Fibroblast of skin of back (primary cell): ENCODE measurements at places on chromosomes 4 and X.

GRCh38 chr4:6362243-6362885 is 92.7 kb downstream of the WFS1 start:
- no peak for DNase-seq

DNA sequence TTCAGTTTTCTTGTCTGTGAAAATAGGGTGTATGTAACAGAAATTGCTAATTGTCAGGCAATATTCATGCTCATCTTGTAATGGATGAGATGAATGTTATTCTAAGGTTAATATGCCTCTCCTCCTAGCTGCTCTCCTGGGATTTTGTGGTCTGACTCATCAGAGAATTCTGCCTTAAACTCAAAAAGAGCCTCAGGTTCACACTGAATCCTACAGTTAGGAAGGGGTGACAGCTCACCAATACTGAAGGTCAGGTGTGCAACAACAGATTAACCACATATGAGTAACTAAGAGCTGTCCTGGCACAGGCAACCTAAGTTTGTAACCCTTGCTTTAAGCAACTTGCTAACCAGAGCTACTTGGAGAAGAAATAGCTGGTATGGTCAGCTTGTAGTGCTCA is 197.7 kb downstream of the SPATA18 start:
- peak; percentile 65 for DNase-seq

GRCh38 chrX:79138658-79139241 is 5.7 kb upstream of the GPR174 start:
- no peak for DNase-seq

DNA sequence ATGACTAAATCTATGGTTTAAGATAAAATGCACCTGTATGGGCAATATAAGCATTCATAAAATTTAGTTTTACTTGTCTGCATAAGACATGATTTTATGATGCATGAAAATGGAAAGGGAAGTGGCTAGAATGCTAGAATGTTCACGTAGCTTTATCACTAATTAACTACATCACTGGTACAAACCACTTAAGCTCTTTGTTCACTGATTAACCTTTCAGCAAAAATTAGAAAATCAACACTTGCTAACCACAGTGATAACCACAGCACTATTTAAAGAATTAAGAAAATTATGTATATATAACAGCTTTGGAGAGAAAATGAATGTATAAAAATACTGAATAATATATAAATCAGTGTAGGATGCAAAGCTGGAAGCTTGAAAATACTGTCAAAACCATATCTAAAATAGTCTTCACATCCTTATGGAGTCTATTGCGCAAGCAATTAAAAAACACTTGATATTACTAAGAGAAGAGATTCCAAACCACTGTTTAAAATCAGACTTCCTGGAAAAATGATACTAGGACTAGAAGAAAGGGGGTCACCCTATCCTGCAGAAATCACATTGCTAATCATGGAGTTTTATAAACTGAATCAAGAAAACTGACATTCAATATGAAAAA is 51.9 kb downstream of the EFHC2 start:
- DNase-seq: no peak

GRCh38 chr4:145351922-145352321 is 129.7 kb upstream of the SMAD1 start:
- no peak for DNase-seq

GRCh38 chr4:119982756-119983155 is 83.9 kb downstream of the MAD2L1 start:
- DNase-seq: no peak

- no peak for DNase-seq
Observed at GRCh38 chr4:150063128-150063527, 15.1 kb upstream of the DCLK2 start.

- no peak for DNase-seq
Observed at GRCh38 chrX:64338296-64338695, 57.0 kb downstream of the MTMR8 start.

GRCh38 chr4:56668267-56668666 is 12.8 kb downstream of the HOPX start:
- DNase-seq: no peak

GRCh38 chr4:105894660-105895582 is at the start of gene NPNT:
Gene NPNT (plus strand): TSS chr4:105895471. CDS start chr4:105895653, 182 bp downstream.
- DNase-seq: no peak

DNA sequence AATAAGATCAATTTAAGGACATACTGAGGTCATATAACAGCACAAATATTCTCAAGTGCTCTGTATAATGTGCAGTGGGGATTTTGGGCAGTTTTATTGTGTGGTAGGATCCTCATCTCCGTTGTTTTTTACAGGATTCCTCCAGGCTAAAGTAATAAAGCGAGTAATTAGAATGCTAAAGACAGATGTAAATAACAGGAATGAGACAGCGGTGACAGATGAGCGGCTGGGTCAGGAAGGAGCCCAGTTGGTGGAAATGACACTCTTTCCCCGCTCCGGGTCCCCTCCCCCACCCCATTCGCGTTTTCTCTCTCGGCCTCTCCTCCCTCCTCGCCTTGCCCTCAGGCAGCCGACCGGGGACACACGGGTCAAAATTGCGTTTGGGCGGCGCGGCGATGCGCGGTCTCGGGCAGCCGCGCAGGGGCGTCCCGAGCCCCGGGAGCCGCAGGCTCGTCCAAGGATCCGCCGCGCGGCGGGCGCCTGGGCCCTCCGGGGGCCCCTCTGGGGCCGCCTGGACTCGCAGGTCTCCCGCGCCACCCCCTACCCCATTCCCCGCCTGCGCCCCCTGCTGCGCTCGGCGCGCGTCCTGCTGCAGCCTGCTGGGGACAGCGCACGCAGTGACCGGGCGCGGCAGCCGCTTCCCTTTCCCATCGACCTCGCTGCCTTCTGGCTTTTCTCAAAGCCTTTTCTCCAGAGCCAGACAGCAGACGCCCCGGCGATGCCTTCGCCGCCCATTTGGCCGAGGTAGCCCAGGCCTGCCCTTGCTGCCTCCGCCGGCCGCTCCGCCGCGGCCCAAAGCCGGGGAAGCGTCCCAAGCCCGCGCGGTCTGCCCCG is 16.2 kb downstream of the POU4F2 start:
- DNase-seq: peak; percentile 21

DNA sequence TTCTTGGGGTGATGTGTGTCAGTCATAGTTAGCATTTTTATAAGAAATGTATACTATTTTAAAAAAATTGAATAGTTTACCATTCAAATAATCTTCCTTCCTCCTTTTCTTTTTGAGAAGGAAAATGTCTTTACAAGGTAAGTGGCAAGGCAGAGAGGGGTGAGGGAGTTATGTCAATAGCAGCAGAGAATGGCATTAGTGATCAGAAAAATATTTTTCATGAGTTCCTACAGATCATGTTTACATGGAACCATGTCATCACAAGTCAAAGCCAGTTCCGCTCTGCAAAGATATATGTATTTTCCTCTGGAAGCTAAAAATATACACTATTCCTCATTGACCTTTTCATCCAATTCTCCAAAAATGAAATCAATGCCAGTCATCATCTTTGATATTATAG is 67.3 kb downstream of the PTPN13 start:
- DNase-seq: no peak

DNA sequence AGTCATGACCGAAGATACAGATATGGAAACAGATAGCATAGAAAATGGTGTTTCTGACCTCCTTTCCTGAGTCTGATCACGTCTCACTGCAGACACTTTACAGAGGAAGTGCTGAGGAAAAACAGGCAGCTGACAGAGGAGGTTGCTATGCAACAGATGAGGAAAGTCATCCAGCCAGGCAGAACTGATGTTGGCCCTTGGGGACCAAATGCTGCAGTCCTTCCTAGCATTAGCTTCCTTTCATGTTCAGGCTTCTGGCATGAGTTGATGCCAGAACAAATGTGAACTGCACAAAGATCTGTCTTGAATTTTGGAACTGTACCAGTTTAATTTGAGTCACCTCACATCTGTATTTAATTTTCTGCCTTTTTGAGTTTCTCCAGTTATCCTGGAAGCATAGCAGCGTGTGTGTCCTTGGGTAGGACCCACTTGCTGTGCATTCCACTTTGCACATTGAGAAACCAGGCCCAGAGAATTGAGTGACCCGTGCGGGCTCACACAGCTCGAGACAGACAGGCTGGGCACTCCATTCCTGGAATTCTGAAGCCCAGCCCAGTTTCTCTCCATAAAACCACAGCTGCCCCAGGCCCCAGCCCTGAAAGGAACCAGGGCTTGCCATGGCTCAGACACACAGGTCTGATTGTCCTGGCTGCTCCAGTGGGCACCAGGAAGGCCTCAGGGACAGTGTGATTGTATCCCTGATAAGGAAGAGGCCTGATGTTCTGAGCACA is 1.4 kb upstream of the MAGED1 start:
- DNase-seq: peak; percentile 84

GRCh38 chrX:142828129-142828528 is 197.6 kb upstream of the SPANXN4 start:
- no peak for DNase-seq

GRCh38 chr4:751676-752075 is 46.0 kb downstream of the PCGF3 start:
- DNase-seq: no peak

- no peak for DNase-seq
Observed at GRCh38 chrX:71815121-71815905, 52.2 kb downstream of the CXorf49B start.

DNA sequence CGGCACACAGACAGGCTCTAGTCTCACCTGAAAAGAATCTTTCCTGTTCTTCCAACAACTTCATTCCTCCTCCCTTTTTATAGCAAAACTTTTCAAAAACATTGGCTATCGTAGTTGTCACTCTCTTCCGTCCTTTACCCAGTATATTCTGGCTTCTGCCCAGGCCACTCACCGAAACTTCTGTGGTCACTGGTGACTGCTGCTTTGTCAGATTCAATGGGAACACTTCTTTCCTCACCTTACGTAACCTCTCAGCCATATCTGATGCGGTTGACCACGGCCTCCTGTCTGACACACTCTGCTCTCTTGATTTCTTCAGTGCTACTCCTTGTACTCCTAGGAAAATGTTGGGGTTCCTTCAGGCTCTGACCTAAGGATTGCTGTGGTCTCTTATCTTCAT is 9.2 kb upstream of the RNF150 start:
- no peak for DNase-seq

GRCh38 chrX:44550563-44550962 is 7.9 kb upstream of the FUNDC1 start:
- DNase-seq: no peak

DNA sequence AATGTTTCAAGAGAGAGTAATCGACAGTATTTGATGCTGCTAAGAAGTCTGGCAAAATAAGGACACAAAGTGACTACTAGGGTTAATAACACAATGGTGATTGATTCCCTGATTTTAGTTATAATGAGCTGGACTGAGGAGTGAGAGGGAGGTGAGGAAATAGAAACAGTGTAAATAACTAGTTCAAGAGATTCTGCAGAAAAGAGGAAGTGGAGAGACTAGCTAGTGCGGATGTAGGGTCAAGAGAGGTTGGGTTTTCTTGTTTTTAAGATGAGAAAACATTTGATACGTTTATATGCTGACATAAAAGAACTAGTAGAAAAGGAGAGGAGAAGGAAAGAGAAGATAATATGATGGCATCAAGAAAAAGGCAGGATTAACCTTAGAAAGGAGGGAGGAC is 12.2 kb upstream of the TRPC5 start:
- DNase-seq: no peak

DNA sequence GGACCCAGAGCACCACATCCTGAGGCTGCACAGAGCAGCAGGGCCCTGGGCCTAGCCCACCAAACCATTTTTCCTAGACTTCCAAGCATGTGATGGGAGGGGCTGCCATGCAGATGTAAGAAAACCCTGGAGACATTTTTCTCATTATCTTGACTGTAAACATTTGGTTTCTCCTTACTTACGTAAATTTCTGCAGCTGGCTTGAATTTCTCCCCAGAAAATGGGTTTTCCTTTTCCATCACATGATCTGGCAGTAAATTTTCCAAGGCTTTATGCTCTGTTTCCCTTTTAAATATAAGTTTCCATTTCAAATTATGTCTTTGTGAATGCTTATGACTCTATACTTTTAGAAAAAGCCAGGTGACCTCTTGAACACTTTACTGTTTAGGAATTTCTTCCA is 945.9 kb upstream of the NDST4 start:
- no peak for DNase-seq

- DNase-seq: no peak
Observed at GRCh38 chr4:118155516-118155915, 121.2 kb downstream of the NDST3 start.

DNA sequence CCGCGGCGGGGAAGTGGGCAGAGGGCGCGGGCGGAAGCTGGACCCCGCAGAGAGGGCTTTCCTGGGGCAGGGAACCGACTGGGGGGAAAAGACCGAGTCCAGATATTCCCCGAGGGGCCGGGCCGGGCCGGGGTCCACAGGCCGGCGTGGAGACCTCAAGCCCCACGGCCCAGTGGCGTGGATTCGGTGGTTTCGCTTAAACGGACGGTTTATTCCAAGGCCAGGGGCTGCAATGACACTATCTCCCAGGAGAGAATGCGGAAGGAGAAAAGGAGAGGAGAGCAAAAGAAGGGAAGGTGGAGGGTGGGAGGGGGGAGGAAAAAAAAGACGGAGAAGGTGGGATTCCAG is 10.8 kb downstream of the ARX start:
- no peak for DNase-seq

GRCh38 chrX:9461087-9461486 is 3.8 kb upstream of the TBL1X start:
- DNase-seq: no peak

DNA sequence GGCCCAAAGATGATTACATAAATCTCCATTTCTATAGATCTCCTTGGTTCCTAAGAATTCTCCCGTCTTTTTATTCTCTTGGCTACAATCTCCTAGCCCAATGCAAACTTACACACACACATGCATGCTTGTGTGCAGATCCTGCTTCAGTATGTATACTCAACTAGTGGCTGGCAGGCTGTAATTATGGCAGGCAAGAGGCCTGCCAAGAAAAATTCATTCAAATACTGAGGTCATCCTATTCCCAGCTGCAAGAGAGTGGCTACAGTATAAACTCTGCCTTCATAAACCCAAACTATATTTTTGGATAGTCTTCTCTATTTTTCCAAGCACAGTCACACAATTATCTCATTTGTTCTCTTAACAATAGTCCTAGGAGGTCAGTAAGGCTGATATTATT is 95.2 kb downstream of the SHROOM4 start:
- no peak for DNase-seq

GRCh38 chrX:125236955-125237354 is 82.7 kb upstream of the TEX13C start:
- no peak for DNase-seq

- DNase-seq: no peak
Observed at GRCh38 chr4:95798727-95799126, 41.2 kb upstream of the PDHA2 start.

- peak; percentile 36 for DNase-seq
Observed at GRCh38 chr4:128355305-128355704, 67.7 kb upstream of the PGRMC2 start.

DNA sequence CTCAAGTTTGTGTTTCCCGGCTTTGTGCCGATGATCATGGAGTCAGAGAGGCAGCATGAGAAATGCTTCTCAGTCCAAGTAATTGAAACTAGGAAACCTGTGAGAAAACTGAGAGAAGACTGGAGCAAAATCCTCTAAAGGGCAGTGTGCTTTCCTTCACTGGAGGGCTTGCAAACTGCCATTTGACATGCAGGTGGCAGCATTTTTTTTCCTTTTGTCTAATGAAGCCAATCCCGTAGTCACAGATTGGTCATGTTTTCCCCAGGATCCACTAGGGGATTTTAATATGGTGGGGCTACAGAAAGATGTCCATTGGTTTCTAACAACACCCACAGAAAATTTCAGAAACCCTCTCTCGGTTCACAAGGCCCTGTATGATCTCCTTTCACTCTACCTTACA is 117.4 kb upstream of the NUDT10 start:
- DNase-seq: no peak

GRCh38 chr4:175166020-175166419 is 247.9 kb downstream of the ADAM29 start:
- no peak for DNase-seq
